ENCODE measurements at places on chromosomes 2 and 18.

DNA sequence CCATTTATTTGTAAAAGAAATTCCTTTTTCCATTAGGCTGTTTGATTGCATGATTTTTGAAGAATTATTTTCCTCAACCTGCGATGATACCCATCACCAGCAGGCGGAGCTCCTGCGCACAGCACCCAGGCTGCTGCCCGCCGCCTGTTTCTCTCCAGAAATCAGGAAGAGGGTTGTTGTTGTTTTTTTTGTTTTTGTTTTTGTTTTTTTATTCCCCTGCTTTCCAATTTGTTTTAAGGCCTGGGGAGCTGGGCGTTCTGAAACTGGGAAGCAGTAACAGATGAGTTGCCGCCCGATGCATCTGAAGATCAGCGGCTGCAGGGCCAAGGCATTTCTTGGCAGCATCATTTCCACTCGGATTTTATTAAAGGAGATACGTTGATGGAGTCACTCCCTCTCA lies 132.1 kb downstream of the MBP start:
- DNase-seq = no peak

- DNase-seq = no peak
Measured at GRCh38 chr18:33578518-33579348, 714 bp downstream of the ASXL3 start.

DNA sequence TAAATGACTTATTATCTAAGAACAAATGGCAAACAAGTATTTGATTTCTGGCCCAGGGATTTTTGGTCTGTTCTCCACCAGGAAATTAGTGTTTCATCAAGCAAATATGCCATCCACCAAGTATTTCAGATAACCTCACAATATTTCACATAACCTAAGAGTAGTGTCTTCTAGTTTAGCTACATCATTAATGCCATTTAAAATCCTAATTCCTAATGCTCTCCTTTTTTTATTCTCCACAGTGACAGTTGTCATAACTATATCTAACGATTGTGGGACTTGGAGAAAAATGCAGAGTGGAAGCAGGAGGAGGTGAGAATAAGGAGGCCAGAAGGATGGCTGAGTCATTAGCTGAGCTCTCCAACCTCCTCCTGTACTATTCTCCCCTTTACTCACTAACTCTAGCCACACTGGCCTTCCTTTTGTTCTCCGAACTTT lies 58.5 kb upstream of the CTLA4 start:
- DNase-seq = no peak

- DNase-seq = no peak
Measured at GRCh38 chr2:38534746-38535403, 67.9 kb downstream of the HNRNPLL start.

GRCh38 chr2:133317178-133317577 lies 251.1 kb downstream of the NCKAP5 start:
- no peak for DNase-seq

- DNase-seq = no peak
Measured at GRCh38 chr2:74457129-74457548, 1.1 kb upstream of the WBP1 start.

DNA sequence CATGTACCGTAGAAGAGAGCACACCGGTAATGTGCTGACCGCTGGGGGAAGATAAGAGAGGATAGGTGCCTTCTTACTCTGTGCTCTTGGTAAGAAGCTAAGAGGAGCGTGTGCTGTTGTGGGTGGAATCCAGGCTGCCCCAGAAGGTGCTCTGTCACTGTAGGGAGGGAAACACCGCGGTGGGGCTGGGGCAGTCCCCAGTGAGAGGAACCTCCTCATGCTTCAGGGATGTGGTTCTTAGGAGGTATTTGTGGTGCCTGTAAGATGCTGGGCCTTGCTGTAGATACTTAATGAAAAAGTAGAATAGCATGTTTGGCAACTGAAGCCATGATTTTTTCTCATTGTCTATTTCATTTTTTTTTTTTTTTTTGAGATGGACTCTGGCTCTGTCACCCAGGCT lies 1.1 kb downstream of the COLEC11 start:
- no peak for DNase-seq

- DNase-seq = no peak
Measured at GRCh38 chr2:222423186-222423585, 1.2 kb upstream of the SGPP2 start.

GRCh38 chr2:108986916-108987510 lies 2.0 kb downstream of the EDAR start:
- DNase-seq = no peak

DNA sequence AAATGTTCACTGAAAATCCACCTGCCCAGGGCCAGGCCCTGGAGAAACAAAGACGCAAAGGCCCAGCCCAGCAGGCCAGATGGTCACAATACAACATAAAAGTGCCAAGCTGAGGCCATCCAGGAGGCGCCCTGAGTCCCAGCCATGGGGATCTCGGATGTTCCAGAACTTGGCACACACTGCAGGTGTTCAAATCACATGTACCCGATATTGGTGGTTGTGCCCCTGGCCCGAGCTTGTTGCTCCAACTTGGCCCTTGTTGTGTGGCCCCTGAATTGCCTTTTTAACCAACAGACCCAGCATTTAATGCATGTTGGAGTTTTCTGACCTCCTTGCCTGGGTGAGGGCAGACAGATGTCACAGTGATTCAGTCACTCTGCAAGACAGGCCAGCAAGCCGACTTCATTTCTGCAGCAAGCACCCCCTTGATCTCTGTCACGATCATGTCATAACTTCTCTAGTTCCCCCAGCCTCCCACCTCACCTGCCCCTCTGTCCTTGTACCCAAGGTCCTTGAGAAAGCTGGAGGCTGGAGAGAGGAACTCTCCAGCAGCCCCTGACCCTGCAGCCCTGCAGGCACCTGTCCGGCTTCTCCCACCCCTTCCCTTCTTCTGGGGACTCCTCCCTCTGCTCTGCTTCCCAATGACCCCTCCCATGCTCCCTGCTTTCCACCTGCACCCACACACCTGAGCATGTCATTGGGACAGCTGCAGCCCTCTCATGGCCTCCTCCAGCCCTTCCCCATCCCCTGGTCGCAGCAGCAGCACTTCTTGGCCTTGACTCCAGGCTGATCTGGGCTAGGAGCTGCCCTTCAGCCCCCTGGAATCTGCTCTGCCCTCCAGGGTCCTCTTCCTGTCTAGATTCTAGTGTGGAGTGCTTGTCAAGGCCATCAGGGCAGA lies 9.1 kb downstream of the NGEF start:
- DNase-seq = no peak

GRCh38 chr18:80037869-80038630 lies 3.8 kb downstream of the RBFA start:
- DNase-seq = no peak

GRCh38 chr2:240289701-240290431 lies 145.6 kb upstream of the GPC1 start:
- no peak for DNase-seq

- peak; percentile 66 for DNase-seq
Measured at GRCh38 chr18:33201509-33201926, 239.0 kb downstream of the CCDC178 start.

GRCh38 chr2:166568409-166568808 lies 74.4 kb upstream of the SCN7A start:
- DNase-seq = no peak

GRCh38 chr2:46098621-46099062 lies 198.6 kb upstream of the EPAS1 start:
- peak; percentile 69 for DNase-seq

DNA sequence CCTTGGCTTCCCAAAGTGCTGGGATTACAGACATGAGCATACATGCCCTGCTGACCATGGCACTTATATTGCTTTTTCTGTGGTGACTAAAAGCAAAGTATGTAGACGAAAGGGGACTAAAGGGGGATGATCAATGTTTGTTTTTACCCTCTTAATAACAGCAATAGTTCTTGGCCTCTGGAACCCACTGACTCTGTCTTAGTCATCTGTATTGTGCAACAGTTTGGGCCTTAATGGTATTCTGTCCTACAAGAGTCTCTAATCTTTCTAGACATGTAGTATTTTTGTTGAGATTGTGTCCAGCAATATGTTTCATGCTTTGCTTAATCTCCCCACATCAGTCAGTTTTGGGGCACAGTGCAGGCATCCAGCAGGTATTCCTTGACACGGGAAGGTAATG lies 359.9 kb upstream of the FANCL start:
- no peak for DNase-seq

DNA sequence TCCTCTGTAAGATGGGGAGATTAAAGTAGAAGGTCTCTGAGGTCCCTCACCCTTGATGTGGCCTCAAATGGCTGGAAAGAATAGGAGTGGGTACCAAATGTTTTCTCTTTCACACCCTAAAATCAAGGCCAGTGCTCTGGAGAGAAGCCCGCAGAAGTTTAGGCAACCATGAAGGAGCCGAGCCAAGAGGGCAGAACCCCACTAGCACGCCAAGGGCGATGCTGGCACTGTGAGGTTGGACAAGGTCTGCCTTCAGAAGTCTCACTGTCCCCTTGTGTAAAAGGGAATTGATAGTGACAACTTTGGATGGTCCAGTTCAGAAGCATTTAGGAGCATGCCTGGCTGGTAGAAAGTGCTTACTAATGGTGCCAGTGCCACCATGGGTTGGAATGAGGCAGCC lies 16.3 kb upstream of the OTOF start:
- DNase-seq = no peak

DNA sequence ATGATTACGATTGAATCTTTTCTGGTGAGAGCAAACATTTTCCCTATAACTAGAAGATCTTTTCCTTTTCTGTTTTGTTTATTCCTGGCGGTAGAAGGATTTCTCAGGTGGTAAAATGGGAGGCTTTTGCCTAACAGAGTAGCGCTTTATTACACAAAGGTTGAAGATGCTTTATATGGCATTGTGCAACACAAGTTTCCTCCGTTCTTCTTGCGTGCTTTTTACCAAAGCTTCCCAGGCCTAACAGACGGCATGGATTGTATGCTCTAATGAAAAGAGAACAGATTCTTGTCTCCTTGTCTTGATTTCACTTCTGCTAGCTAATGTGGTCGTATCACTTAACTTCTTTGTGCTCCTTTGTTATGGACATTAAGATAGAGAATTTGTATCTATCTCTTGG lies 43.8 kb downstream of the MYO1B start:
- no peak for DNase-seq

- no peak for DNase-seq
Measured at GRCh38 chr18:38635709-38636430, 1070.3 kb upstream of the CELF4 start.

DNA sequence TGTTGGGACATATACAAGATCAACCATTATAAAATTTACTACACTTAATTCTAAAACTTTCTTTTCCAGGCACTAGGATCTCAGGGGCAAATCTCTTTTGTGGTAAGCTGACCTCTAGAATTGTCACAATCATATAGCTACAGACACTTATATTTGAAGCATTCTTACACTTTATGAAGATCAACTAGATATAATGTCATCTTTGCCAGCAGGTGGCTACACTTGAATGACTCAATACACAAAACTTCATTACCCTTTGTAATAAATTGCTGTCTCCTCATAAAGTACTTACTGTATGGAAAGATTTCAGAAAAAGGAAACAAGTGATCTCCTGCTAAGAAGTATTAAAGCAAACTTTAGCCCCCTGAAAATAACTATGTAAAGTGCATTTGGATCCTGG lies 77.8 kb downstream of the RDH14 start:
- no peak for DNase-seq

GRCh38 chr2:143603846-143604565 lies 474.8 kb downstream of the ARHGAP15 start:
- no peak for DNase-seq

DNA sequence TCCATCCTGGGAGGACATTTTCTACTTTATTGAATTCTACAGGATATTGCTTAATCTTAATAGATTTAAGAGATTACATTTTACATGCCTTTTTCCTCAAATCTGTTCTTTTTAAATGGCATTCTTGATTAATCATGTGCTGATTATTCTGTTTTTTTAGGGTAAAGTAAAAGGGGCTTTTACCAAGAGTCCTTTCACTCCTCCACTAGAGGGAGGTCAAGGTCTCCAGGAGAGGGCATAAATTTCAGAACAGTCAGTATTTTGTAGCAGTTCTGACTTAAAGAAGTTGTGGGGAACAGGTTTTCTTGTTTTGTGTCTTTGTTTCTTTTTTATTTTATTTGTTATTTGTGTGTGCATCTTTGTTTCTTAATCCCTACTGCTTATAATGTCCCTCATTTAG lies 25.4 kb downstream of the WDR75 start:
- peak; percentile 15 for DNase-seq

GRCh38 chr18:63578357-63578958 lies 8.7 kb upstream of the SERPINB13 start:
- peak; percentile 29 for DNase-seq

DNA sequence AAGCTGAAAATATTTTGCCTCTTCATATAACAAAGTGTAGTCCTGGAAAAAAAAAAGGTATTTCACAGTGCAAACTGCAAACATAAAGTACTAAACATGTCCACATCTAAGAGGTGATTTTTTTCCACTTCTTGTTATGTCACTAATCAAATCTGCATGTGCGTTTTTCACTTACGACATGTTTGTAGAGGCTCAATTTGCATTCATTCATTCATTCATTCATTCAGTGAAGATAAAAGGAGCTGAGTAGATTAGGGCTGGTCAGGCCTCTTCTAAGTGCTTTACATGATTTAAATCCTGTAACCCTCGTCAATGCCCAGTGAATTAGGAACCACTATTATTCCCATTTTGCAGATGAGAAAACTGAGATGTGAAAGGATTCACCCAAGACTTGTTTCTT lies 88.5 kb downstream of the KCTD1 start:
- no peak for DNase-seq

GRCh38 chr2:174020926-174021662 lies 55.9 kb upstream of the SP3 start:
- DNase-seq = no peak

GRCh38 chr2:108965540-108966289 lies 23.3 kb downstream of the EDAR start:
- DNase-seq = no peak

Measured in astrocyte of the cerebellum (primary cell).